ENCODE measurements at places on chromosomes 1 and 21. TPM values are rescaled to one million over a fixed set of nuclear protein-coding genes. Genes with fewer than 3 reads are reported as not detected.

DNA sequence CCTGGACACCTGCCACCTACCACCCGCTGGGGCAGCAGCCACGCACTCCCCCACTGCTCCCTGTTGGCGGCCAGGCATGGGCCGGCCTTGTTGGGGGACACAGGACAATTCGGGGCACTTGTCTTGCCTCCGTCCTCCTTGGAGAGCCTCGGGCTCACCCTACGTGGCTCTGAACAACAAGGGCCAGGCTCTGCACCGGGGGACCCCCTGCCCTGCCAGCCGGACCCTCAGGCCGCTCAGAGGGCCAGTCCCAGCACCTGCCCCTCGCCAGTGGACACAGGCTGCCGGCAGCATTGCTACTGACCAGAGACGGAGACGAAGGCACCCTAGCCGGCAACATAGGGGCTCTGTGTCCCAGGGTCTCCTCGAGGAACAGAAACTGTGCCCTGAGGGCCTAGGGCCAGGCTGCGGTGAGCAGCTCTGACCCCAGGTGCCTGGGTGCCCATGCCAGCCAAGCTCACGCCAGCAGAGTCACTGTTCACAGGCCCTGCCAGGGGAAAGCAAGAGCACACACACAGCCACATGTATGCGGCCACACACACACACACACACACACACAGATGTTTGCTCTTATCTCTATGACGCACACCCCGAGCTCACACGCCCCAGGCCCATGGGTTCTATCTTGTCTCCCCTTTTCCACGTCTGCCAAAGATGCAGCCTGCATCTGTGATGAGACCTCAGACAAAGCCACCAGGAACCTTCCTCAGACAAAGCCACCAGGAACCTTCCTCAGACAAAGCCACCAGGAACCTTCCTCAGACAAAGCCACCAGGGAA lies 45.9 kb downstream of the MORN1 start:
- no peak overlapping the region for H3K4me3 ChIP-seq
- no peaks in the 10 kb centered on the region for H3K27me3 ChIP-seq
- no peaks in the 10 kb centered on the region for H3K36me3 ChIP-seq
- H3K4me1 ChIP-seq: no peaks in the 10 kb centered on the region
- H3K27ac ChIP-seq: no peak overlapping the region
- DNase-seq: no peak

FAM151A gene
- not detected for total RNA-seq

INSRR gene
- total RNA-seq: not detected

GRCh38 chr1:51303751-51304251 lies 26.6 kb downstream of the TTC39A start:
- H3K36me3 ChIP-seq: no peaks in the 10 kb centered on the region
- H3K27ac ChIP-seq: no peak overlapping the region
- DNase-seq: no peak
- H3K27me3 ChIP-seq: no peaks in the 10 kb centered on the region
- no peak overlapping the region for H3K4me3 ChIP-seq

- no peak for DNase-seq
- H3K4me3 ChIP-seq: no peak overlapping the region
- H3K36me3 ChIP-seq: no peaks in the 10 kb centered on the region
Measured at GRCh38 chr1:17308593-17308992, 596 bp downstream of the PADI4 start.

DNA sequence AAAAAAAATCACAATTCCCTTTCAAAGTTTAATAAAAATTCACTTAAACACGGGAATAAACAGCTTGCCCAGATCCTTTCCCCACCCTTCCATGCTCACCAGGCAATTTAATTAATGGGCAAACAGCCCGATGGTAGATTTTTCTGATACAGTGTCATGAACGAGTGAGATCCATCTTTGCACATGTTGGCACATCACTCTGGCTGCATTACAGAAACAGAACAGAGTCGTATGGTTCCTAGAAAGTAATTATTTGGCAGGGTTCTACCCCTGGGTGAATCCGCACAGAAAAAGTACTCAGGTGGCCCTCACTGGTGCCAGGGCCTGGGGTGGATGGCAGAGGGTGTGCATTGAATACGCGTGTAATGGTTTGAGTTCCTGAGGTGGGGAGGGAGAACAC lies 24.6 kb upstream of the OVAAL start:
- no peaks in the 10 kb centered on the region for H3K36me3 ChIP-seq
- DNase-seq: no peak
- H3K27me3 ChIP-seq: no peaks in the 10 kb centered on the region
- H3K4me3 ChIP-seq: no peak overlapping the region
- H3K4me1 ChIP-seq: peaks cover 7% of the 10 kb centered on the region
- no peak overlapping the region for H3K27ac ChIP-seq

DNA sequence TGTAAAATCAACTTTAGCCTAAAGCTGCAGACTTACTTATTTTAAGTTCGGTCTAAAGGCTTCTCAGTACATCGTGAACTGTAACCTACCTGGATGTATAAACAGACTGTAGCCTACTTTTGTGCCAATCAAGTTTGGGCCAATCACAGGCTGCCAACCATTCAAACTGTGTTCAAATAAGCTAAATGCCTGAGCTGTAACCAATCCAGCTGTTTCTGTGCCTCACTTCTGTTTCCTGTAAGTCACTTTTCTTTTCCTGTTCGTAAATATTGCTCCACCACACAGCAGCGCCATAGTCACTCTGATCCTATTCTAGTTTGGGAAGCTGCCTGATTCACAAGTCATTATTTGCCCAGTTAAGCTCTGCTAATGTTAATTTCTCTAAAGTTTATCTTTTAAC lies 37.5 kb upstream of the SLAMF9 start:
- no peaks in the 10 kb centered on the region for H3K27me3 ChIP-seq
- H3K36me3 ChIP-seq: no peaks in the 10 kb centered on the region
- peak overlapping the region; percentile 25 for H3K27ac ChIP-seq
- peak; percentile 76 for DNase-seq
- H3K4me3 ChIP-seq: peak overlapping the region; percentile 34
- peaks cover 26% of the 10 kb centered on the region for H3K4me1 ChIP-seq

DNA sequence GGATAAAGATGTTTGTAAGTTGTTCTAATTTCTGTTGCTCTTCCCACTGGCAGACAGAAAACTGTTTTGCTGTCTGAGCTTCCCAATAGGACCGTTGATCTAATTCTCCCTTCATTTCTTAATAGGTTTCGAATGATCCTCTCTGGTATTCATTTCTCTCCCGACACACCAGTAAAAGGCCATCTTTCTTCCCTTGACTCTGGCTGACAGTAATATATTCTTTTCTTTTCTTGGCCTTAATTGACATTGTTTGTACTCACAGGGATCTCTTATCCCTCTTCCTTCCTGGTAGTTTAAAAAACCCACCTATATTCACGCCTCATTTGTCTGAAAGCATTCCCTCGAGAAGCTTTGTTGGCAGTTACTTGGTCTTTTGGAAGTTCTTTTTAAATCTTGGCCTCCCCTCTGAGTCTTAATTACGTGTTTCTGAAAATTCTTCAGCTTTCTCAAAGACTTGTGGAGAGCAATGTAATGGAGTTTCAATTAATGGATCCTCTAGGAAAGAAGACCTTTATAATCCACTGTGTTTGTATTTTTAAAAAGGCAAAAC lies 40.3 kb downstream of the MAP10 start:
- H3K36me3 ChIP-seq: no peaks in the 10 kb centered on the region
- no peak for DNase-seq
- no peaks in the 10 kb centered on the region for H3K27me3 ChIP-seq
- H3K4me1 ChIP-seq: no peaks in the 10 kb centered on the region
- no peak overlapping the region for H3K27ac ChIP-seq
